ENCODE measurements at places on chromosomes 2 and 18. TPM values are rescaled to one million over a fixed set of nuclear protein-coding genes. Genes with fewer than 3 reads are reported as not detected.

DNA sequence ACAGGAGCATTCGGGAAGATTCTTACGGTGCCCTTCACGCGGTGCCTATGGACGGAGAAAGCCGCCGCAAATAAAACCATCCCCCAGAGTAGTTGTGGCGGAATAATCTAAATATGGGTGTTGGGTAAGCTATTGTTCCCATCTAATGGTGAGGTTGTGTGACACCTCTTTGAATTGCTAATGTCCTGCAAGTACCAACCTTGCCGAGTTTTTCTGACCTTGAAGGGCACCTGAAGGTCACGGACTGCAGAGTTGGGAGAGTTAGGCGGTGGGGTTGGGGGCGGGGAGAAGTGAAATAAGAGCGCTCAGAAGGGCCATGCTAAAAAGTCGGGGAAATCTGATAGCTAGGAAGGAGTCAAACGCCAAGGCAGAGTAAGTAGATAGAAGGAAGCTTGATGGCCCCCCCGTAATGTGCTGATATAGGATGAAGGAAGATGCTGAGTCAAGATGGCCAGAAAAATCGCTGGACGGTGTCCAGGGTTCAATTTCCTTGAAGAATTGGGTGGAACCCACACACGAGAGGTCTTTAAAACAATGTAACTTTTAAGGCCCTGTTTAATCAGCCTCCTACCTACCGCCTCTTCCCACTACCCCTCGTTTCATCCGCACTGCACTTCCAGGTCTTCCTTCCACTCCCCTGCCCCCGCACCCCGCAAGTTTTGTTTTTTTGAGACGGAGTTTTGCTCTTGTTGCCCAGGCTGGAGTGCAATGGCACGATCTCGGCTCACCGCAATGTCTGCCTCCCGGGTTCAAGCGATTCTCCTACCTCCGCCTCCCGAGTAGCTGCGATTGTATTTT is 600 bp downstream of the KATNAL2 start:
- peak; percentile 96 for DNase-seq

- DNase-seq, result no peak
These were observed 102.2 kb upstream of the KCTD1 start for GRCh38 chr18:26650310-26651268.

DNA sequence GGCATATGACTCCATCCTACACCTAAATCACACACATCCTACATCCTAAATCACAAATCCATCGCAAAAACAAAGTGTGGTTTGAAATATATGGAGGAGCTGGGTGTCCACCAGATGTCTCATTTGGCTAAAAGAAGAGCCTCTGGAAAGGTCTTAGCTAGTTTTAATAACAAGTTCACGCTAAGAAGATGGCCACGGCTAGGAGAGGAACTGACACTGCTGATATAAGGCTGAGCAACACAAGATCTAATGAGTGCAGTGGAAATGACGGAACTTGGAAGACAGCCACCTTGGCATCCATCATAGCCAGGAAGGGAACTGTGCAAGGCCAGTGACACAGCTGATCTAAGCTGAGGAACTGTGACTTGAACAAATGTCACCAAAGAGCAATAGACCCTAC is 60.0 kb upstream of the AGAP1 start:
- no peak for DNase-seq

- DNase-seq, result no peak
These were observed 1165.5 kb upstream of the SLC39A10 start for GRCh38 chr2:194491409-194492115.

The CTAGE1 gene
- polyA plus RNA-seq, result 0.05 TPM
